ENCODE measurements at places on chromosomes 5 and 9.

DNA sequence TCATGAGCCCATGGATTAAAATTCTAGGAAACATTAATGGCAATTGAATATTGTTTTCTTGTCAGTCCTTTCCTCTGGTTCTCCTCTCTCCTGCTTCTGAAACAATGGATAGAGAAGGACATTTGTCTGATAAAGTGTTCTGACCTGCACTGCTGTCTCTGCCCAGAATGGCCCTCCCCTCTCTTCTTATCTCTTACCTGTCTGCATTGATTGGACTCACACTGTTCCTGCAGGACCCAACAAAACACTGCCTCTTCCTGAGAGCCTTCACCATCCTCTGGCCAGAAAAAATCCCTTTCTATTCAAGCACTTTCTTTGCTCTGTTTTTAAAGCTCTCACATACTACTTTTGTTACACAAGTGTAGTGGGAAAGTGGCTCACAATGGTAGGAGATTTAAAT lies 143.8 kb upstream of the DHFR start:
- no peak for DNase-seq

GRCh38 chr5:113214606-113215323 lies 220.0 kb downstream of the TSSK1B start:
- no peak for DNase-seq

DNA sequence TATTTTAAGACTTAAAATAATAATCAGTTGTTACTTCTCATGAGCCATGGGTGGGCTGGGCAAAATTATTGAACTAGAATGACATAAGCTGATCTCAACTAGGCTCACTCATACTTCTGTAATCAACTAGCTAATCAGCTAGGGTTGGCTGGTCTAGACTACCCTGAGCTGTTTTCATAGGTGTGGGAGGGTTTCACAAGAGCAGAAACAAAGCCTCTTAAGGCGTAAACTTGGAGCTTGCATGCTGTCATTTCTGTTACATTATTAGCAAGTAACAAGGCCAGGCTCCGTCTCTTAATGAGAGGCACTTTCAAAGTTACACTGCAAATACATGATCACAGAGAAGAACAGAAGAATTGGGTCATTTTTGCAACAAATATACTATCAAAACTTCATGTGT lies 57.2 kb upstream of the GHR start:
- no peak for DNase-seq

DNA sequence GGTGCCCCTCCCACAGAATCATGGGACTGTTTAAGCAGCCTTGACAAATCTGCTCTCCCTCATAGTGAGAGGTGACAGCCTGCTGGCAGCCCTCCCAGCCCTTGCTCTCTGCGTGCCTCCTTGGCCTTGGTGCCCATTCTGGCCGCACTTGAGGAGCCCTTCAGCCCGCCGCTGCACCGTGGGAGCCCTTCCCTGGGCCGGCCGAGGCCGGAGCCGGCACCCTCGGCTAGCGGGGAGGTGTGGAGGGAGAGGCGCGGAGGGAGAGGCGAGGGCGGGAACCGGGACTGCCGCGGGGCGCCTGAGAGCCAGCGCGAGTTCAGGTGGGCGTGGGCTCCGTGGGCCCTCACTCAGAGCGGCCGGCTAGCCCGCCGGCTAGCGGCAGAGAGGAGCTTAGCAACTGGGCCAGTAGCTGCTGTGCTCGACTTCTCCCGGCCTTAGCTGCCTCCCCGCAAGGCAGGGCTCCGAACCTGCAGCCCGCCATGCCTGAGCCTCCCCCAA lies 125.9 kb upstream of the MYO10 start:
- DNase-seq = no peak

DNA sequence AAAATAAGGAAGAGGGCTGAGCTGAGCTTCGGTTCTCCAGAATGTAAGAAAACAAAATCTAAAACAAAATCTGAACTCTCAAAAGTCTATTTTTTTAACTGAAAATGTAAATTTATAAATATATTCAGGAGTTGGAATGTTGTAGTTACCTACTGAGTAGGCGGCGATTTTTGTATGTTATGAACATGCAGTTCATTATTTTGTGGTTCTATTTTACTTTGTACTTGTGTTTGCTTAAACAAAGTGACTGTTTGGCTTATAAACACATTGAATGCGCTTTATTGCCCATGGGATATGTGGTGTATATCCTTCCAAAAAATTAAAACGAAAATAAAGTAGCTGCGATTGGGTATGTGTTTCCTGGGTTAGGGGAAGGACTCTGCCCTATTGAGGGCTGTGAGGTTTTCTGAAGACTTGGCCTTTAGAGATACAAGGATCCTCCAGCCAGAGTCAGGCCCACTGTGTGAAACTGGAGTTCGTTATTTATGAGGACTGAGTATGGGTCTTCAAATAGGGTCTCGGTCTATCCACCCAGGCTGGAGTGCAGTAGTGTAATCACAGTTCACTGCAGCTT lies 3.8 kb downstream of the EGR1 start:
- DNase-seq = no peak

DNA sequence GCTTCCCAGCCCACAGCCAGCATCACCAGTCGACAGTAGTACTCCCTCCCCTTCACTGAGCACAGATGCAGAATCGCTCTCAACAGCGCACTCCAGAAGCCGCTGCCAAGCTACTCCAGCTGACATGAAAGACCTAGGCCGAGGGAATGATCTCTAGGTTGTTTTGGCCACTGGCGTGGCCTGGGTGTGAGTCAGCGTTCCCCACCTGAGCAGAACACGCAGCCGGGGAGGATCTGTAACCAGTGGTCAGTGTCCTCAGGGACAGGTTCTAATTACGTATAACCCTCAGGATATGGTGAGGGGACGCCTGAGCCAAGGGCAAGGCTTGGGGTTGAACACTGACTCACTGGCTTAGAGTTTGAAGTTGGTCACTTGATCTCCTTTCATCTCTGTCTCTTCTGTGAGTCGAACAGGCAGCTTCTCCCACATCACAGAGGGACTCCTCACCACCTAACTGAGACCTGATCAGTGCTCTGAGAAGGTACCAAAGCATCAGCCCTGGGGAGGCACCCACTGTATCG lies 76.9 kb upstream of the IL17B start:
- no peak for DNase-seq

- no peak for DNase-seq
These were observed 96.1 kb downstream of the F2RL2 start for GRCh38 chr5:76526950-76527583.

All from 8988T (cell line).